ENCODE measurements at places on chromosomes 11 and 22. TPM values are rescaled to one million over a fixed set of nuclear protein-coding genes. Genes with fewer than 3 reads are reported as not detected.

DNA sequence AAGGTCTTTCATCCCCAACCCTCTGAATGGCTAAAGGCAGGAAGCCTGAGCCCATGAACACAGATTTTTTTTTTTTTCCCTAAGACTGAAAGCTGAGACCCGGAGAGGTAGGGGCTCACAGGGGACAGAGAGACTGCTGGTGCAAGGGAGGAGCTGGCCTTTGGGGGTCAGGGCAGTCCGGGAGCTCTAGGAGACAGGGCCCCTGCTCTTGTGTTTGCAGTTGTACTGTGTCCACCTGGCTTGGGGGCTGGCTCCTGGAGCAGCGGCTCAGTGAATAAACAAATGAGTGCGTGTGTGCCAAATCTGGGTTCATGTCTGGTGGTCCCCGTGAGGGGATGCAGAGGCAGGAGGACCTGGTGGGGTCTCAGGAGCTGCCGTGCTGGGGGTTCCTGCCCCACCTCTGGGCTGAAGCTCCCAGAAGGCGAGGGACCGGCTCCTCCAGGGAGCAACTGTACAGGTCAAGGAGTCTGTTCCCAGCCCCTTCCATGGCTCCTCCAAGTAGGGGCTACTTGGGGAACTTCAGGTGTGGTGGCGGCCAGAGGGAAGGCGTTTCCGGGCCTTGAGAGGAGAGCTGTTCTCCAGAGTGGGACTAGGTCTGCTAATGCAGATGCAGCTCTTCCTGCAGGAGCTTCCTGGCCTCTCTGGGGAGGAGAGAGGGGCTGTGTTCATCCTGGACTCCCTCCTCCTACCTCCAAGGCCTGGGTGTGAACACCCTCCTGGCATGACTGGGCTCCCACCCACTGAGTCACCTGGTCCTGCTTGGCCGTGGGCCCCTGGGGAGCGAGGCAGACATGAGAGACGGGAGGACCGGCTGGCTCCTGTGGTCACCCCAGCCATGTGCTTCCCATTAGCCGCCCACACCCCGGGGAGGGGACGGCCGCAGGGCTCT lies 57.6 kb downstream of the FBXO7 start:
- peak; percentile 35 for DNase-seq

SAA4 gene
- total RNA-seq, result not detected

RTN4RL2 gene
- 0.13 TPM for total RNA-seq

GRCh38 chr22:20509344-20510047 lies 2.1 kb downstream of the MED15 start:
- peak; percentile 92 for DNase-seq

PYGM gene
- 0.13 TPM for total RNA-seq

Data from dermis microvascular lymphatic vessel endothelial cell (primary cell).